ENCODE measurements at places on chromosomes 3 and 15. TPM values are rescaled to one million over a fixed set of nuclear protein-coding genes. Genes with fewer than 3 reads are reported as not detected.
A peak's percentile ranks its signal among the peaks of the same experiment; 100 is the strongest.

The NUP210 gene
- total RNA-seq = 58.5 TPM

The SCN11A gene
- not detected for total RNA-seq

The CTXND1 gene
- total RNA-seq = 0.14 TPM

The KLHL40 gene
- not detected for total RNA-seq

The BTBD1 gene
- total RNA-seq = 36.1 TPM

The TRIM69 gene
- 6.7 TPM for total RNA-seq

- peaks cover 2% of the 10 kb centered on the region for H3K36me3 ChIP-seq
- H3K4me3 ChIP-seq = no peak overlapping the region
- H3K27me3 ChIP-seq = no peaks in the 10 kb centered on the region
- H3K4me1 ChIP-seq = 0 out of 2 replicates have a peak, but pooled peaks cover 7% of the 10 kb centered on the region
- no peak for DNase-seq
These were observed 35.4 kb downstream of the EHD4 start for GRCh38 chr15:41936649-41937567.

DNA sequence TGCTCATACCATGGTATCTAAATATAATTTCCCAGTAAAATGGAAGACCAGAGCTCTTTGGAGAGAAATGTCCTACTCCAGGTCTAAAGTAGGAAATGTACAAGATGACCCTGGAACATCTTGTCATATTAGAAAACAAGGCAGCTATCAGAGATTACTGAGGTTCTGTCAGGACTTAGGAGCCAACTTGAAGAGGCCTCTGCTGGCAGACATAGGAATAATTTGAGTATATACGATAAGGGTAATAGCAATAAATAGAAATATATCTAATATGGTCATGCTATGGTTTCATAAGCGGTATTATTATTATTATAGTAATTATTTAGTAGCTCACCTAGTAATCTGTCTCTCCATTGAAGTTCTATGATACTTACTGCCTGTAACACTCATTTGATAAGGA is 224.2 kb downstream of the SOX2 start:
- no peak overlapping the region for H3K27ac ChIP-seq
- no peaks in the 10 kb centered on the region for H3K27me3 ChIP-seq
- DNase-seq = no peak
- no peak overlapping the region for H3K4me3 ChIP-seq
- H3K4me1 ChIP-seq = no peaks in the 10 kb centered on the region

DNA sequence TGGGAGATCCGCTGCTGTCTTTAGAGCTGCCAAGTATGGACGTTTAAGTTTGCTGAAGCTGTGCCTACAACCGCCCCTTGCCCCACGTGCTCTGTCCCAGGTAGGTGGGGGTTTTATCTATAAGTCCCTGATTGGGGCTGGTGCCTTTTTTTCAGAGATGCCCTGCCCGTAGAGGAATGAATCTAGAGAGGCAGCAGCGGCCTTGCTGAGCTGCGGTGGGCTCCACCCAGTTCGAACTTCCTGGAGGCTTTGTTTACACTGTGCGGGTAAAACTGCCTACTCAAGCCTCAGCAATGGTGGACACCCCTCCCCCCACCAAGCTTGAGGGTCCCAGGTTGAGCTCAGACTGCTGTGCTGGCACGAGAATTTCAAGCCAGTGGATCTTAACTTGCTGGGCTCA is 83.4 kb upstream of the FGF7 start:
- DNase-seq = no peak
- no peaks in the 10 kb centered on the region for H3K27me3 ChIP-seq
- H3K36me3 ChIP-seq = no peaks in the 10 kb centered on the region
- no peaks in the 10 kb centered on the region for H3K4me1 ChIP-seq
- no peak overlapping the region for H3K27ac ChIP-seq

DNA sequence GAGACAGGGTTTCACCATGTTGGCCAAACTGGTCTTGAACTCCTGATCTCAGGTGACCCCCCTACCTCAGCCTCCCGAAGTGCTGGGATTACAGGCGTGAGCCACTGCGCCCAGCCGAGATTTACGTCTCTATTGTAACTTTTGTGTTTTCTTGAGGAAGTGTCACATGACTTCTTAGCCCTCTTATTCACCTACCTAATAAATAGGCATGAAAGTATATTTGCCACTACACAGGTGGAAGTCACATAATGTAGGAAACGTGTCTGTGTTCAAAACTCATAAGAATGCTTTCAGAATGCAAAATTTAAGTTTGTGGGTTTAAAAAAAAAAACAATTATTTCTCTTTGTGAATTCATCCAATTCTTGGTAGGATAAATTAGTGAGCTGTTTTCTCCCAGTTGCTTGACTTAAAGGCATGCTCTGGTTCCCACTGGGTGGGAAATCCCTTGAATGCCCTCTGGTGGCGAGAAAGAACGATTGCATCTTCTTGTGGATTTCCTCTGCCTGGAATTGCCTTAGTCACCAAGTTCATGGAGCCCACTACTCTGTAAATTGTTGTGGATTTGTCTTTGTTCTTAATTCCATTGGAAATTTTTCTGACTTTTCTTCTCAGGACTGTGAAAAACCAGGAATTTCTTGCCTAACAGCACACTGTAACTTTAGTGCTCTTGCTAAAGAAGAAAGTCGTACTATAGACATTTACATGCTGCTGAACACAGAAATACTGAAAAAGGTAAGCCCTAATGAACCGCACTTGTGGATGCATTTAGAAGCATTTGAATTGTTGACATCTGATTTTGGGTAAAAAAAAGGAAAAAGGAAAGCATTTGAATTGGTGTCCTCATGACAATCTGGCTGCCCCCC is 82.2 kb upstream of the CTDSPL start:
- no peaks in the 10 kb centered on the region for H3K4me1 ChIP-seq
- peak; percentile 59 for DNase-seq
- H3K36me3 ChIP-seq = no peaks in the 10 kb centered on the region
- H3K4me3 ChIP-seq = no peak overlapping the region
- no peak overlapping the region for H3K27ac ChIP-seq

GRCh38 chr3:126944089-126944965 is 38.6 kb upstream of the PLXNA1 start:
- DNase-seq = no peak
- H3K36me3 ChIP-seq = no peaks in the 10 kb centered on the region
- no peak overlapping the region for H3K4me3 ChIP-seq
- peak overlapping the region; percentile 74 for H3K27ac ChIP-seq
- no peaks in the 10 kb centered on the region for H3K4me1 ChIP-seq
- no peaks in the 10 kb centered on the region for H3K27me3 ChIP-seq

GRCh38 chr3:172516318-172517214 is 6.7 kb downstream of the TNFSF10 start:
- H3K27ac ChIP-seq = no peak overlapping the region
- DNase-seq = no peak
- no peaks in the 10 kb centered on the region for H3K4me1 ChIP-seq
- H3K4me3 ChIP-seq = no peak overlapping the region
- no peaks in the 10 kb centered on the region for H3K36me3 ChIP-seq

DNA sequence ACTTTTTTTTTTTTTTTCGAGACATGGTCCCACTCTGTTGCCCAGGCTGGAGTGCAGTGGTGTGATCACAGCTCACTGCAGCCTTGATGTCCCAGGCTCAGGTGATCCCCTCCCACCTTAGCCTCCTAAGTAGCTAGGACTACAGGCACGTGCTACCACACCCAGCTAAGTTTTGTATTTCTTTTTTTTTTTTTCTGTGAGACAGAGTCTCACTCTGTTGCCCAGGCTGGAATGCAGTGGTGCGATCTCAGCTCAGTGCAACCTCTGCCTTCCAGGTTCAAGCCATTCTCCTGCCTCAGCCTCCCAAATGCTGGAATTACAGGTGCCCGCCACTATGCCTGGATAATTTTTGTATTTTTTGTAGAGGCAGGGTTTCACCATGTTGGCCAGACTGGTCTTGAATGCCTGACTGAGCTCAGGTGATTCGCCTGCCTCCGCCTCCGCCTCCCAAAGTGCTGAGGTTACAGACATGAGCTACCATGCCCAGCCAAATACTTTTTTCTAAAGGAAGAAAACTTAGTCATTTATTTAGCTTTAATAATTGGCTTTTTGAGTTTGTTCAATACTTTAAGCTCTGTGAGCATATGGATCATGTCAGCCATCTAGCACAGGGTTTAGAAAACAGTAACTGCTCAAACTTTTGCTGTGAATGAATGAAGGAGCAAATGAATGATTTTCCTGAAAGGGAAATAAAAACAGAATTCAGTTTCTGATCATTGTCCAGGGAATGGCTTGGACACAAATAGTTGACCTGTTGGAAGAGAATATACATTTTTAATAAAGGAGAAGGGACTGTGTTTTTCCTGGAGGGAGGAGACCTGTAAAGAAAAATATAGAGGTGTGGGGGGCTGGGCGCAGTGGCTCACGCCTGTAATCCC is 26.0 kb downstream of the UBE2E1 start:
- H3K27me3 ChIP-seq = no peaks in the 10 kb centered on the region
- H3K4me3 ChIP-seq = no peak overlapping the region
- DNase-seq = no peak
- no peaks in the 10 kb centered on the region for H3K4me1 ChIP-seq

- no peak for DNase-seq
- peak overlapping the region; percentile 58 for H3K27ac ChIP-seq
- H3K4me1 ChIP-seq = peaks cover 39% of the 10 kb centered on the region
- no peak overlapping the region for H3K4me3 ChIP-seq
- H3K27me3 ChIP-seq = no peaks in the 10 kb centered on the region
These were observed 272.7 kb downstream of the MECOM start for GRCh38 chr3:169390741-169391305.

GRCh38 chr3:69784954-69785514 is 45.8 kb downstream of the MITF start:
- H3K4me3 ChIP-seq = no peak overlapping the region
- no peak overlapping the region for H3K27ac ChIP-seq
- no peak for DNase-seq
- H3K27me3 ChIP-seq = no peaks in the 10 kb centered on the region
- peaks cover 24% of the 10 kb centered on the region for H3K4me1 ChIP-seq

GRCh38 chr3:37024092-37024491 is 30.8 kb downstream of the MLH1 start:
- H3K4me3 ChIP-seq = no peak overlapping the region
- H3K27ac ChIP-seq = no peak overlapping the region
- peaks cover 2% of the 10 kb centered on the region for H3K36me3 ChIP-seq
- H3K4me1 ChIP-seq = no peaks in the 10 kb centered on the region
- no peaks in the 10 kb centered on the region for H3K27me3 ChIP-seq

DNA sequence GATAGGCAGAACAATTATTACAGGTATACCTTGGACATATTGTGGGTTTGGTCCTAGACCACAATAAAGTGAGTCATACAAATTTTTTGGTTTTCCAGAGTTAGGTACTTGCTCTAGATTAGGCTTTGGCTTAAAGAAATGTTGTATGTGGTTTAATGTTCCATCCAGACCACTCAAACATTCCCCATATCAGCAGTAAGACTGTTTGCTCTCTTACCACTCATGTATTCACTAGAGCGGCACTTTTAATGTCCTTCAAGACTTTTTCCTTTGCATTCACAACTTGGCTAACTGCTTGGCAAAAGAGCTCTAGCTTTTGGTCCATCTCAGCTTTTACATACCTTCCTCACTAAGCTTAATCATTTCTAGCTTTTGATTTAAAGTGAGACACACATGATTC is 250.5 kb upstream of the SETMAR start:
- H3K27me3 ChIP-seq = no peaks in the 10 kb centered on the region
- no peak overlapping the region for H3K4me3 ChIP-seq
- no peaks in the 10 kb centered on the region for H3K4me1 ChIP-seq
- no peak for DNase-seq
- H3K27ac ChIP-seq = no peak overlapping the region
- H3K36me3 ChIP-seq = no peaks in the 10 kb centered on the region

DNA sequence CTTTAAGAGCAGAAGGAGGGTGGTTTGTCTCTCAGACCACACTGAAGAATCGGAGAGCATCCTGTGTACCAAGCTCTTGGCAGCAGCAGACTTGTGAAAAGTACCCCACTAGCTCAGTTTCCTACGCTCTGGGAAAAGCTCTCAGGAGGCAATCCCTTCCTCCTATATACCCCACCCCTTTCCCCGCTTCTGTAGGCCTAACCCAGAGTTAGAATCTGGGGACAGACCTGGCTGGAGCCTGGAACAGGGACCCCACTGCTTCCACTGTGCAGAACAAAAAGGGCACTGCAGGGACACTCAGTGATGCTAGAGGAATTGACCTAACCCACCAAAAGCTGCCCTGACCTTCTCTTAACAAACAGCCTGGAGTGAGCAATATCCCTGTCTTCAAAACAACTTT is 70.0 kb upstream of the CCDC39 start:
- H3K27ac ChIP-seq = no peak overlapping the region
- no peak for DNase-seq
- no peaks in the 10 kb centered on the region for H3K36me3 ChIP-seq
- H3K4me1 ChIP-seq = no peaks in the 10 kb centered on the region

DNA sequence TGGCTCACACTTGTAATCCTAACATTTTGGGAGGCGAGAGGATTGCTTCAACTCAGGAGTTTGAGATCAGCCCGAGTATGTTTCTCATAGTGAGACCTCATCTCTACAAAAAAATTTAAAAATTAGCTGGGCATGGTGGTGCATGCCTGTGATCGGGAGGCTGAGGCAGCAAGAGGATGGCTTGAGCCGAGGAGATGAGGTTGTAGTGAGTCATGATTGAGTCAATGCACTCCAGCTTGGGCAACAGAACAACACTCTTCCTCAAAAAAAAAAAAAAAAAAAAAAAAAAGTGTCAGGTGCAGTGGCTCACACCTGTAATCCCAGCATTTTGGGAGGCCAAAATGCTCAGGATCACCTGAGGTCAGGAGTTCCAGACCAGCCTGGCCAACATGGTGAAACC is 2.4 kb downstream of the RPL39L start:
- no peak overlapping the region for H3K27ac ChIP-seq
- no peaks in the 10 kb centered on the region for H3K4me1 ChIP-seq
- H3K36me3 ChIP-seq = no peaks in the 10 kb centered on the region
- DNase-seq = no peak

DNA sequence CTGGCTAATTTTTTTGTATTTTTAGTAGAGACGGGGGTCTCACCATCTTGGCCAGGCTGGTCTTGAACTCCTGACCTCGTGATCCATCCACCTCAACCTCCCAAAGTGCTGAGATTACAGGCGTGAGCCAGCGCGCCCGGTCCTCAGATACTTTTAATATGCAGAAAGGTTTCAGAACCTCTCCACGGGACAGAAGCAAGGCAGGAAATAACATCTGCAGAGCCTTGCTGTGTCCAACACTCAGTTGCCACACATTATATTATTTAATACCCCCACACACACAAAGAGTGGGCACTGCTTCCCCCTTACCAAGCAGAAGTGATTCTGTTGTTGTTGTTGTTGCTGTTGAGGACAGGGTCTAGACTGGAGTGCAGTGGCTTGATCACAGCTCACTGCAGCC is 28.0 kb downstream of the OSBPL10 start:
- H3K4me3 ChIP-seq = no peak overlapping the region
- H3K36me3 ChIP-seq = no peaks in the 10 kb centered on the region
- no peaks in the 10 kb centered on the region for H3K27me3 ChIP-seq
- no peak overlapping the region for H3K27ac ChIP-seq
- 0 out of 2 replicates have a peak, but pooled peaks cover under 1% of the 10 kb centered on the region for H3K4me1 ChIP-seq
- no peak for DNase-seq

- no peak overlapping the region for H3K27ac ChIP-seq
- no peaks in the 10 kb centered on the region for H3K4me1 ChIP-seq
- no peak for DNase-seq
- H3K27me3 ChIP-seq = no peaks in the 10 kb centered on the region
These were observed 55.6 kb downstream of the LYSMD4 start for GRCh38 chr15:99677540-99678134.

DNA sequence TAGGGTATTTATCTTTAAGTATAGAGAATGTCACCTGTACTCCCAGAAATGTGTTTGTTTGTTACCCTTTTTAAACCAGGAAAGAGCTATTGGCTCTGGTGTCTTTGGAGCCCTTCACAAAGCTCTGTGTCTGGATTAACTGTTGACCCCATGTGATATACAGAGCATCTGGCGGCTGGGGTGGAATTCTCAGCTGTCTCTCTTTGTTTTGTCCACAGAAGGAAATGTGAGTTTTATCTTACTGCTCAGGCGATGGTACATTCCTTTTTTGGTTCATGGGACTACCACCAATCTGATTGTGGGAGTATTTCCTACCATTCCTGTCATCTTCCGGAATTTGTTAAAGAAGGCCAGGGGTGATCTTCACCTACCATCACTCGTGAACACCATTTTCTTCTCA is 120.3 kb downstream of the AKAP13 start:
- H3K27me3 ChIP-seq = no peaks in the 10 kb centered on the region
- no peak overlapping the region for H3K27ac ChIP-seq
- peaks cover 31% of the 10 kb centered on the region for H3K4me1 ChIP-seq

All from Caco-2 (cell line).